ENCODE measurements at places on chromosomes 5 and 9.

DNA sequence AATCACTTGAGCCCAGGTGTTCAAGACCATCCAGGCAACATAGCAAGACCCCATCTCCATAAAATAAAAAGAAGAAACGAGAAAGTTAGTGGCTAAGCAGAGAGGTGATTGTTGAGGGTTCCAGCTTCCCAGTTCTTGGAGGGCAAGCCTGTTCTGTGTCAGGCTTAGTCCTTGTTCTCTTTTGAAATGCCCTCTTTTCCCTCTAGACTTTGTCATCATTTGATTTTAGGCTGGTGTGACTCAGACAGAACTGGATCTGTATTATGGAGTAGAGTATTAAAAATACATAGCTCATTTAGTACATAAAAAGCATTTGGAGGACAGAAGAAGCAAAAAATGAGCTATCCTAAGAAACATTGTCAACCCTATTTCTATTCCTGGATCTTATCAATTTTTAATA lies 159.4 kb downstream of the CD180 start:
- DNase-seq, result no peak

GRCh38 chr9:27384262-27385014 lies 87.5 kb upstream of the EQTN start:
- no peak for DNase-seq

GRCh38 chr5:173355561-173355960 lies 27.3 kb upstream of the STC2 start:
- no peak for DNase-seq

- no peak for DNase-seq
Measured at GRCh38 chr9:14650596-14650995, 42.6 kb downstream of the ZDHHC21 start.

DNA sequence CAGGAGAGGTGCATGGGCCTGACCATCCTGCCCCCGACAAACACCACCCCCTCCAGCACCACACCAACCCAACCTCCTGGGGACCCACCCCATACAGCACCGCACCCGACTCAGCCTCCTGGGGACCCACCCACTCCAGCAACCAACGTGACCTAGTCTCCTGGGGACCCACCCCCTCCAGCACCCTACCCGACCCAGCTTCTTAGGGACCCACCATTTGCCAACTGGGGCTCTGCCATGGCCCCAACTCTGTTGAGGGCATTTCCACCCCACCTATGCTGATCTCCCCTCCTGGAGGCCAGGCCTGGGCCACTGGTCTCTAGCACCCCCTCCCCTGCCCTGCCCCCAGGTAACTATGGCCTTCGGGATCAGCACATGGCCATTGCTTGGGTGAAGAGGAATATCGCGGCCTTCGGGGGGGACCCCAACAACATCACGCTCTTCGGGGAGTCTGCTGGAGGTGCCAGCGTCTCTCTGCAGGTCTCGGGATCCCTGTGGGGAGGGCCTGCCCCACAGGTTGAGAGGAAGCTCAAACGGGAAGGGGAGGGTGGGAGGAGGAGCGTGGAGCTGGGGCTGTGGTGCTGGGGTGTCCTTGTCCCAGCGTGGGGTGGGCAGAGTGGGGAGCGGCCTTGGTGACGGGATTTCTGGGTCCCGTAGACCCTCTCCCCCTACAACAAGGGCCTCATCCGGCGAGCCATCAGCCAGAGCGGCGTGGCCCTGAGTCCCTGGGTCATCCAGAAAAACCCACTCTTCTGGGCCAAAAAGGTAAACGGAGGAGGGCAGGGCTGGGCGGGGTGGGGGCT lies 4.6 kb downstream of the CEL start:
- no peak for DNase-seq

DNA sequence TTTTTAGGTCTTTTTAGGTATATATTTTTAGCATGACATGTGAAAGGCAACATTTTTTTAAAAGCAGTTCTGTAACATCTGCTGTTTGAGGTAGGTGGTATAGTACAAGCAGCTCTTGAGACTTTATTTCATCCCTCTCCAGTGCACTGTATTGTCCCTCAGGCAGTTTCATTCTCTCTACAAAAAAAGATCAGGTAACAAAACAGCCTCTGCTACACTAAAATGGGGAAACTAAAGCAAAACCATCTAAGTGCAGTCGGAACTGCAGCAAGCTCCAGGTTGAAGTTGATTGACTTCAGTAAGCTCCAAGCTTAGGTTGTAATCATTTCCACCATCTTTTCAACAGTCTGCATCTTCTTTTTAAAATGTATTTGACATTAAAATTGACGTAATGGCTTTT lies 195.6 kb downstream of the DEPDC1B start:
- no peak for DNase-seq

- DNase-seq, result no peak
Measured at GRCh38 chr9:107472581-107473340, 16.8 kb downstream of the KLF4 start.

- no peak for DNase-seq
Measured at GRCh38 chr9:4979239-4979638, 5.8 kb upstream of the JAK2 start.

GRCh38 chr9:80134487-80134886 lies 562.7 kb downstream of the TLE4 start:
- no peak for DNase-seq

DNA sequence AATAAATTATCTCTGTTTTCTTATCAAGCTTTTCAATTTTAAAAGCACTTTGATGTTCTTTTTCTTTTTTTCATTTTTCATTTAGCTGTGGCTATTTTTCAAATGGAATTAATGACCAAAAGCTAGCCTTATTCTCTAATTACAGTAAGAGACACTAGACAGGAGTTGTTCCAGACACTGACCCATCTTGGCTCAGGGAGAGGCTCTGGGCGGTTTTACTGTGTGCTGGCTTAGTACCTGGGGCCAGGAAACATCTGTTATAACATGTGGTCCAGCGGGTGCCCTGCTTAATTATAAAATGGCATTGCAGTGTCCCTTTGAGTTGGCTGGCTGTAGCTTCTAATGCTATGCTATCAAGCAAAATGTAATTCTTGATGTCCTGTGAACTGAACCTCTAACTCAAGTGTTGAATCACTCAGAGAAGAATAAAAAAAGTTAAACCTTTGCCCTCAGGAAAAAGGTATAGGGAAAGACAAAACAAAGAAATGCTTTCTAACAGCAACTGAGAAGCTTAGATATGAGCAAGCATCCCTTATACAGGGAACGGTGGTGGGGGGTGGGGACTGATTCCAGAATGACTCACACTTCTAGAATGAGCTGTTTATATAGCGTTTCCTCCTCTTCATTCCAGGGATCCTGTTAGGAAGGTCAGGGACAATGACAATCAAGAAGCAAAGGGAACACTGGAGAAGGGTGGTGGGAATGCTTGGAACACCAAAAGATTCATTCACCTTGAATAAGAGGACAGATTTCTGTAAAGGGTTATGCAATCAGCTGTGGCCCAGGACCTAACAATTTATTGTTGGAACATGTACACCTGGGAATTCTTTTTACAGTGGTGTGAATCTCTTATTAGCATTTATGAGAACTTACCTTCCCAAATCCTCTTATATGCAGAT lies 58.7 kb upstream of the NFIB start:
- DNase-seq, result peak; percentile 12

- DNase-seq, result no peak
Measured at GRCh38 chr9:22147813-22148527, 138.9 kb upstream of the CDKN2B start.

GRCh38 chr5:38790891-38791290 lies 54.9 kb upstream of the OSMR start:
- no peak for DNase-seq

DNA sequence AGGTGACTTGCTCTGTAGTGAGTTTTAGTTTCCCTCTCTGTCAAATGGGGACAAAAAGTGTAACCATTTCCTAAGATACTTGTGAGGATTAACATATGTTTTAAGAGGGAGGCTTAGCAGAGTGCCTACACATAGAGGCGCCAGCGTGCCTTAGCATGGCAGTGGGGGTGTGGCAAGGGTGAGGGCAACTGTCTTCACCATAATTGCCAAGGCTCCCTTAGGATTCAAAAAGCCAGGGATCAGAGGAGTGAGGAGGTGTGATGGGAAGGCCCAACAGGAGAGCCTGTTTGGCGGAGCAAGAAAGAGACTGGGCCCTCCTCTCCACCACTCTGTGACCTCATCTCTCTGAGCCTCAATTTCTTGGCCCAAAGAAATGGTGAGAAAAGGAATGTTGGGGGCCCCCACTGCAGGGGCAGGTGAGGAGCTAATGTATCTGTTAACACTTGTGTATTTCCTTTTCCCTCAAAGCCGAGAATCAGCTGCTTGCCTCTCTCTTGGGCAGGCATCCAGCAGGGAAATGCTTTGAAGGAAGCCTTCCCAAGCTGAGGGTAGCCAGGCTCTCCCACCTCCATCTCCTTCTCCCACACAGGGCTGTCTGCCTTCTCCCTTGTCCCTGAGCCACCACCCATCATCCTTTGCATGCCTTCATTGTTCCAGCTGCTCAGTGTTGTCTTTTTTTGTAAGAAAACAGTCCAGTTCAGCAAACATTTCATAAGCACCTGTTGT lies 76.0 kb downstream of the DAB2IP start:
- DNase-seq, result no peak

DNA sequence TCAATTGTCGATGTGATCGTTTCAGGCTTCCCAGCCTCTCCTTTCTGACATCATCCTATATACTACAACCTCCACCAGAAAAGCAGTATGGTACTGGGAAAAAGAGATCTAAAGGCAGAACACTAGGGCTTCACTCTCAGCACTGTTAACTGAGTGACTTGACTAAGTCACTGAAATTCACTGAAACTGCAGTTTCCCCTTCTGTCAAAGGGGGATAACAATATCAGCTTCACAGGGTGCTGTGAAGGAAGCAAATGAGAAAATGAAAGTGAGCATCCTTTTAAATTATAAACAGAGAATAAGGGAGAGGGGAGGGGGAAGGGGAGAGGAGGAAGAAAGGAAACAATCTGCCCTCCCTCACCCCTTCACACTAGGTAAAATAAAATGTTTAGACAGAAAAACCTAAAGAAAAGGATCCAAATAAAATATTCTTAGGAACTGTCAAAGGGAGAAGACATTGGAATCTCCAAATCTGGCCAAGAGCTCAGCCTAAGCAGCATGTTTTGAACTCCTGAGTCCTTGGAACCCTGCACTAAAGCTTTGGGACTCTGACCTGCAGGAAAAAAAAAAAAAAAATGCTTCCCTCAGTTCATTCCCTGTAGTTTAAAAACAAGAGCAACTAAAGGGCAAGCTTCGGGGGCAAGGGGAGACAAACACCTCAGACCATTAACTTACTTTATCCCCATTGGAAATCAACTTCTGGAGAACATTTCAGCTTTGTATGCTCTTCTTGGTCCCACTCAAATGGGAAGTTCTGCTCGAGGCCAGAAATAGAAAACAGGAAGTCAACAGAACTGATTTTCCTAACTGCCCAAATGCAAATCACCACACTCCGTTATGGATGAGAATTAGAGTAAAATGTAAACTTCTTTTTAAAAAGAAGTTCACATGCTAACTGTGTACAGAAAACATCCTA lies 178.3 kb downstream of the DEPDC1B start:
- DNase-seq, result peak; percentile 67

- no peak for DNase-seq
Measured at GRCh38 chr5:84688566-84688965, 303.9 kb upstream of the EDIL3 start.

GRCh38 chr9:110257956-110258355 lies 1.6 kb upstream of the TXN start:
- DNase-seq, result no peak

- DNase-seq, result no peak
Measured at GRCh38 chr5:53100606-53101005, 9.0 kb downstream of the MOCS2 start.
